OCI-LY7 (cell line): ENCODE measurements at places on chromosomes 11 and 22. TPM values are rescaled to one million over a fixed set of nuclear protein-coding genes. Genes with fewer than 3 reads are reported as not detected.

DNA sequence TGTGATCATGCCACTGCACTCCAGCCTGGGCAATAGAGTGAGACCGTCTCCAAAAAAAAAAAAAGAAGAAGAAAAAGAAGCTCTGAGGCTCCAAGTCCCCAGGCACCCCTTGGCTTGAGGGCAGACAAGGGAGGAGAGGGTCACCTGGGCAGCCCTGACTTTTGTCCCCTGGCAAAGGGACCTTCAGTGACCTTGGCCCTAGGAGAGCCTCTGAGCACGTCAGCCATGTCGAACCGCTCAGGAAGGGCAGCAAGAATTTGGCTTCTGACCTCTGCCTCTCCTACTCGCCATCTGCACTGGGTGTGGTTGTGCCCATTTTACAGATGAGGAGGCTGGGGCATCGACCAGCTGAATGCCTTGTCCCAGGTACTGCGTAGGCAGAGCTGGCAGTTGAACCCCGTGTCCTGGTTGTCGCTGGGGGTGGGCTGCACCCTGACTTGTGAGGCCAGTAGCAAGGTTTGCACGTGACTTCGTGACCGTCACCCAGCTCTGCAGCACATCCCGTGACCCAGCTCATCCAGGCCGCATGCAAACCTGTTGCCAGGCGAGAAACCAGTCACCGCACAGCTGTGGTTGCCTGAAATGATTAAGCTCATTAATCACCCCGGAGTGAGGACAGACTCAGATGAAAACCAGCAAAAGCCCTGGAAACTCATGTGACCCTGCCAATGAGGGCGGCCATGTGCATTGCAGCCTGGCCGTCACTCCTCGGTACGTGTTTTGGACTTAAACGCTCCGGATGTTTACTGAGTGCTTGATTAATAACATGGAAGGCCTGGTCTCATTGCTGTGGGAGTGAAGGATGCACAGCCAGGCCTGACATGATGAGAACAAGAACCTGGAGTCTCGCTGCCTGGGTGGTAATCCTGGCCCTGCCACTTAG, 47.7 kb upstream of the PPP6R3 start:
- no peak for DNase-seq

DNA sequence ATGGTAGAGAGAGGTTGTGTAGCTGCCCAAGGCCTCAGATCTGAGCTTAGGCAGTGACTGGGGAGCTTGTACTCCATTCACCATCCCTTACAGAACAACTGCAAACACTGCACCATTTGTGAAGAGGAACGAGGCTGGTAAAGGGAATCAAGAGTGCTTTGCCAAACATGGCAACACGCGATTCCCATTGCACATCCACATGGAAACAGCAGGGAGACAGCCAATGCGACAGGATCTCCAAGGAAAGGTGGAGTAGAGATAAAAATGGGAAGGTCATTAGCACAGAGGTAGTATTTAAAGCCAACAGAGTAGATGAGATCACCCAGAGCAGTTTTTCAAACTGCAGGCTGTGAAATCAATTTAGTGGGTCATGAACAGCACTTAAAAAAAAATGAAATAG, 42.0 kb downstream of the TCF20 start:
- no peak for DNase-seq

DNA sequence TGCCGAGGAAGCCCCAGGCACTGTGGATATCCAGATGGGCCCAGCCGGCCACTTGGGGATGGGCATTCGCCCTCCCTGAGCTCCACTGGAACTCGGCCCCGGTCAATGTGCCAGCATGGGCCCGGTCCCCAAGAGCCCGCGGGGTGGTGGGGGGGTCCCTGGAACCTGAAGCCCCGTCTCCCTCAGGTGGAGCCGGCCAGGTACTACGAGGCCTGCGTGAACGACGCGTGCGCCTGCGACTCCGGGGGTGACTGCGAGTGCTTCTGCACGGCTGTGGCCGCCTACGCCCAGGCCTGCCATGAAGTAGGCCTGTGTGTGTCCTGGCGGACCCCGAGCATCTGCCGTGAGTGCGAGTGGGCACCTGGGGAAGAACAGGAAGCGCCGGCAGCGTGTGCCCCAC, 21.2 kb downstream of the MUC5AC start:
- no peak for DNase-seq

GRCh38 chr11:111815489-111815888, 49.3 kb upstream of the PPP2R1B start:
- no peak for DNase-seq

DNA sequence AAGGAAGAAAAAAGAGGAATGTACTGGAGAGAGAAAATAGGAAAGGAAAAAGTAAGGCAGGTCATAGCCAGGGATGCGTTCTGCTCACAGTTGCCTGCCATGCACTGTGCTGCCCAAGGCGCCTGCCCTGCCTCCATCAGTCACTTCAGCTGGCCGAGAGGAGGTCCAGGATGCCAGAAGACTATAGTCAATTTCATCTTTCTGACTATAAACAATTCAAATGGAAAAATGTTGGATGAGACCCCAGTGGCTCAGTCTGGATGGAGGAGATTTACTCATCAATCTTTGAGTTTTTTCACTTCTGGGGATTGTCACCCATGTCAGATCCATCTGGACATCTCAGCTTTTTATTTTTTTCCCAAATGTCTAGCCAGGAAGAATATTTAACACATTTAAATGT, 36.7 kb upstream of the CLMP start:
- DNase-seq, result no peak

DNA sequence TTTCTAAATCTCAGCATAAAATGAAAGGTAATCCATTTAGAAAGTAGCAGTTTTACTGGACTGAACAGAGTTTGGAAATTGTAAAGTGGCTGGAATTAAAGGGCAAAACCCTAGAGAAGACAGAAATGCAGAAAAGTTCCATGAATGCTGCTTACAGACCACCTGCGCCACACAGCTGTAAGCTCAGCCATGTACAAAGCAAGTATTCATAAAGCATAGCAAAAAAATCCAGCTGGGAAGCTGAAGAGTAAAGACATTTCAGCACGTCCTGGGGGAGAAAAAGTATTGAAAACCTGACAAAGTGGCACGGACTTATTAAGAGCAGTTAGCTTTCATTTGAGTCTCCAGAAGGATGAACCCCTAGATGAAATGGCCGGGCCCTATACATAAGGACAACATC, 220.1 kb upstream of the CNTN5 start:
- no peak for DNase-seq

DNA sequence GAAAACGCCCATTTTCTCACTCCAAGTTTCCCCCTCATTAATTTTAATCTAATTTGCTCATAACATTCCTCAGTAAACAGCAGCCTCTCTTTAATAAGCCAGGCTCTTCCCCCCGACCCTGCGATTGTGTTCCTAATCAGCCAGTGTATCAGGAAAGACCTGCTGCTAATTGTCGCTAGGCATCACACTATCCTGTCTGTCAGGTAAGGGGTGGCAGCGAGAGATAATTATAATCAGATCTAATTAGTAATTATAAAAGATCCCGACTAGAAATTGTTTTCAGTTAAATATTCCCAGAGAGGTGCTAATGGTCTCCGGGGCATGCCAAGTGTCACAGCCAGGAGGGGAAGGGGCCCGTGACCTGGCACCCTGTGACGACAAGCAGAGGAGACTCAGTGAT, 142.8 kb downstream of the ST3GAL4 start:
- no peak for DNase-seq

DNA sequence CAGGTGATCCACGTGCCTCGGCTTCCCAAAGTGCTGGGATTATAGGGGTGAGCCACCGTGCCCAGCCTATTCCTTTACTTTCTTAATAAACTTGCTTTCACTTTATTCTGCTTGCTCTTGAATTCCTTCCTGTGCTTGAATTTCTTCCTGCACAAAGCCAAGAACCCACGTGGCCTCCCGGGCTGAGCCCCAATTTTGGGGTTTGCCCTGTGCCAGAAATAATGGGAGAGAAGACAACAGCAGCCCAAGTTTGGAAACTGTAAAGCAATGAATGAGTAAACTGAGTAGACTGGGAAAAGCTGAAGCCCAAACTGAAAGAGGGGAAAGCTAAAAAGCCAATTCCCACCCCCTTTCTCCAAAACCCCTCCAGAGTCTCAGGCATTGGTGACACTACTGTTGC, 136.4 kb downstream of the NECTIN1 start:
- DNase-seq, result no peak

DNA sequence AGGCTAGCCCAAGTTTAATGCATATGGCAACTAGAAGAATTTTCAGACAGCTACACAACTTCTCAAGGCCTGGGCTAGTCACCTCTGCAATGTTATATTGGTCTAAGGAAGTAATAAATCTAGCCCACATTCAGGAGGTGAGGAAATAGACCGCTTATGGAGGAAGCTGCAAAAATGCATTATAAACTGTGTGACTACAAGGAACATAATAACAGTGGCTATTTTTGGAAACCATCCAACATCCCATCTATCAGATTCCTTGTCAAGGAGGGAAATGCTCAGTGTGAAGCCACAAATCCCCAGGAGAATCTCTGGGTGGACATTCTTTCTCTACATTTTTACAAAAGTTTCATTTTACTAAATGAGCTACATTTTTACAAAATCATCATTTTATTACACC, 76.1 kb downstream of the BBOX1 start:
- no peak for DNase-seq

GRCh38 chr11:60831501-60832079, 10.3 kb upstream of the CCDC86 start:
- DNase-seq, result no peak

DNA sequence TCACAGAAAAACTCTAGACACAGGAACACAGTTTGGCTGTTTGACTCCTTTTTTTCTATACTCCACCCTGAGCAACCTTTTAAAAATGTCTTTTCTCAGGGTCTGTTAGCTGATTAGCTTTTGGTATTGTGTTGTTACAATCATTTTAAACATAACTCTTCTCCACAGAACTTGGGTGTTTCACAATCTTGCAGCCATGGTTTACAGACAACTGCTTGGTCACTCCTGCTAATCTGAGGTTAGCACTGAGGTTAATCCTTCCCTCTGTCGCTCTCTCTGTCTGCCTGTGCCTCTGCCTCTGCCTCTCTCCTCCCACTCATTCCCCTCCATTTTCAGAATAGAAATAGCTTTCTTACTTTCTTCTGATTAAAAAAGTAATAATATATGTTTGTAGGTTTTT, 62.4 kb upstream of the ZBED5 start:
- no peak for DNase-seq

GRCh38 chr22:25025491-25026400, 73.2 kb downstream of the KIAA1671 start:
- DNase-seq, result no peak

GRCh38 chr11:124799348-124800225, 619 bp downstream of the MSANTD2 start:
- DNase-seq, result peak; percentile 62

DNA sequence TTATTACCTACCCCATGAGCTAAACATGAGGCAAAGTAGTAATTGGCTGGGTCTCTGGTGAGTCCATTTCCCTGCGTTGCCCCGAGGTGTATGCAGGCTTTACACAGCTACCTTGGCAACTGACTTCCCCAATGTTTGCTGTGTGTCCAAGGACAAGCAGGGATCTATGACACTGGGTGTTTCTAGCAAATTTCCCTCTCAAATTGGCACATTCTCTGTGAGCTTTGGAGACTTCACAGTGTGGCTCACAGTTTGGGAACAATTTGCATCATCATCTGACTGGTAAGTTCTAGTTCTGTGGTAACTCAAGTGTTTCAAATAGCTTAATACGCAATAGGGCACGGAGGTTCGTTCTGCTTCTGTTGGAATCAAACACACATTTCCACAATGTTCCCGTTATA, 12.5 kb downstream of the NNMT start:
- DNase-seq, result no peak

DNA sequence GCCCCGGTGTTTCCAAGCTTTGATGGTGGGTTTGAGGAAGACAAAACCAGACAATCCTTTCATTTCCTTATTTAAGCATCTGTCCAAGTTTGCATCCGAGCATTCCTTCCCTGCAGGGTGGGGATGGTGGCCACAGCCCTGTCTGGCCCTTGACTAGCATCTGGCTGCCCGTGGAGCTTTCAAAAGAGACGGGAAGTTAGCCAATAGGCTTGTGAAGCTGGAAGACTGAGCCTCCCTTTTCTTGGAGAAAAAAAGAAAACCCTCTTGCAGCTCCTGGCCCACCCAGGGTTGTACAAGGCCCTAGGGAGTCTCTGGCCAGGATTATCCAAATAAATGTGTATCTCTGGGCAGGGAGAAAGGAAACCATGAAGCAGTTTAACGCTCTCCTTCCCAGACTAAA, 60.6 kb downstream of the MICAL2 start:
- DNase-seq, result no peak

- no peak for DNase-seq
Measured at GRCh38 chr11:67498544-67498972, 6.6 kb downstream of the PITPNM1 start.

DNA sequence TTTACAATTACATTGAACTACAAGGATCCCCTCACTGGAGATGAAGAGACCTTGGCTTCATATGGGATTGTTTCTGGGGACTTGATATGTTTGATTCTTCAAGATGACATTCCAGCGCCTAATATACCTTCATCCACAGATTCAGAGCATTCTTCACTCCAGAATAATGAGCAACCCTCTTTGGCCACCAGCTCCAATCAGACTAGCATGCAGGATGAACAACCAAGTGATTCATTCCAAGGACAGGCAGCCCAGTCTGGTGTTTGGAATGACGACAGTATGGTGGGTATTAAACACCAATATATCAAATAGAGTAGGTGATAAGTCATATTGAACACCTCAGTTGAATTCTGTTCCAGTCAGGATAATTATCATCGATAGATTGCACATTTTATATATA, 4.4 kb downstream of the FBXO7 start:
- no peak for DNase-seq

DNA sequence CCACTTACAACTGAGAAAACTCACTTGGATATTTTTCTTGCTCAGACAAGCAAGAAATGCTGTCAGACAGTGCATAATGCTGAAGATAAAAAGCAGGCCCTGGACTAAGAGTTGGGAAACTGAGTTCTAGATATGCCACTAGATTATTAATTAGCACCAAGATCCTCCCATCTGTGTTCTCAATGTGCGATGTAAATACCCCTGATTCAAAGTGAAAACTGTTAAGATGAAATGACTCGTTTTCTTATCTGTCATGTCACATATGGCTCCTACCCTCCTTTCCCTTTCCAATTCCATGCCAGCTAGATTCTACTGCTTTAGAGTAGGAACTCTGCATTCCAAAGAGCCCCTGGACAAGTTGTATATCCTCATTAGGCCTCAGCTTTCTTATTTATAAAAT, 88.9 kb upstream of the CLNS1A start:
- no peak for DNase-seq

GRCh38 chr11:110299006-110299785, 2.8 kb upstream of the RDX start:
- DNase-seq, result no peak

- no peak for DNase-seq
Measured at GRCh38 chr11:113477321-113477720, 2.1 kb upstream of the DRD2 start.

GRCh38 chr11:67344264-67344663, 9.1 kb downstream of the POLD4 start:
- DNase-seq, result peak; percentile 48

GRCh38 chr22:38282397-38282796, 9.6 kb upstream of the TMEM184B start:
- DNase-seq, result no peak

- DNase-seq, result no peak
Measured at GRCh38 chr11:27718346-27718862, 18.1 kb upstream of the BDNF start.

APOBEC3G gene
- 34.4 and 36.7 TPM in 2 replicates for total RNA-seq

APOL3 gene
- total RNA-seq, result 14.4 and 19.6 TPM in 2 replicates

TBX10 gene
- total RNA-seq, result 5.3 and 5.7 TPM in 2 replicates

NELL1 gene
- not detected in 2 replicates for total RNA-seq

NR1H3 gene
- total RNA-seq, result 14.4 and 14.7 TPM in 2 replicates

SAA4 gene
- total RNA-seq, result not detected in 2 replicates
